HFF-Myc (cell line): ENCODE measurements at places on chromosomes 11 and 22.

GRCh38 chr11:66478729-66479393 is 1.4 kb upstream of the DPP3 start:
- DNase-seq: no peak

DNA sequence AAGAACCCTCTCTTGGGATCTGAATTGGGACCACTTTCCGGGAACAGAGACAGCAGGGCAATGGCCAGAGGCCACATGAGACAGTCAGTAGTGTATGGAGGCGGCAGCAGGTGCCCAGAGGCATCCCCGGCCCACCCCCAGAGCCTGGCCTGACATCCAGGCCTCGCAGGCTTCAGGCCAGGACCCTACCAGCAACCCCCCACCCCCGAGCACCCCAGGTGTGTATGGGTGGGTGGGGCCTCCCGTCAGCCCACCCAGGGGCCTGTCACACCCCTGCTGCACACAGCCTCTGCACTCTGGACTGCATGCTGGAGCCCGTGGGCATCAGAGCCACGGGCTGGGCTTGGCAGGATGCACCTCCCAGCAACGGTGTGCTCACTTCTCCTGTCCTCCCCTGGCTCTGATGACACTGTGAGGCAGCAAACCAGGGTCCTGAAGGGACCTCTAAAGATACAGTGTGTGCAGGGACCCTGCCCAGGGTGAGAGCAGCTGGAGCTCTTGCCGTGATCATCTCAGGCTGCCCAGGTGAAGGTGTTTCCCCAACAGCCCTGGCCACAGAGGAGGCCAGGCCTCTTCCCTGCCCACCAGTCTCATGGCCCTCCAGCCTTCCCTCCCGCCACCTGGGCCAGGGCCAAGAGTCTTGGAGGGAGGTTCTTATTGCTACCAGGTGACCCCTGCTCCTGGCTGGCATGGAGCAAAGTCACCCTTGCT is 88.8 kb upstream of the SEPTIN5 start:
- DNase-seq: no peak

DNA sequence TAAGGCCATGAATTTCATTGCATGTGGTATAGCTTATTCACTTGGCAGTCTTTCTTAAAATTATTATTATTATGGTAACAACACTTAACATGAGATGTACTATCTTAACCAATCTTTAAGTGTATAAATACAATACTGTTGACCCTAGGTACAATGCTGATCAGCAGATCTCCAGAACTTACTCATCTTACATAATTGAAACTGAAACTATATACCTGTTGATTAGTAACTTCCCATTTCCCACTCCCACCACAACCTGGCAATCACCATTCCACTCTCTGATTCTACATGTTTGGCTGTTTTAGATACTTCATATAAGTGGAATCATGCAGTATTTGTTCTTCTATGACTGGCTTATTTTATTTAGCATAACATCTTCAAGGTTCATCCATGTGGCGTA is 150.2 kb upstream of the POU2AF2 start:
- DNase-seq: no peak

GRCh38 chr22:24451162-24451561 is 23.8 kb downstream of the ADORA2A start:
- no peak for DNase-seq
